IMR-90 (cell line): ENCODE measurements at places on chromosomes 3 and 15.
A peak's percentile ranks its signal among the peaks of the same experiment; 100 is the strongest.

DNA sequence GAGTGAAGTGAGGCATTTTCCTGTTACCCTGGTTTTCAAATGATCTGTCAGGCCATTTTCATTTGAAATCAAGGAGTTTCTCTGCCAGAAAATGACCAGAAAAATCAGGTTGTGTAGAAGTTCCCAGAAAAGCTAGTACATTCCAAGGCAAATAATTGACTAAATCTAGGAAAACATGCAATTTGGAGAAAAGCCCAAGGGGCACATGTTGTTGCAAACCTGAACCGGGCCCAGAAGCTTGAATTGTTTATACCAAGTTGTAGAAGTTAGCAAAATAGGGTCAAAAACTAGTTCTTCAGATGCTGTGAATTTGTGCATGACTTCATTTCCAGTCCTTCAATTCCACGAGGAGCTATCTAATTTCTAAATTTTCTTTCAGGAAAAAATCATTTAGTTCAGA is 31.0 kb downstream of the TRIM42 start:
- no peak for DNase-seq

GRCh38 chr3:153783741-153784480 is 337.3 kb upstream of the ARHGEF26 start:
- no peak for DNase-seq

DNA sequence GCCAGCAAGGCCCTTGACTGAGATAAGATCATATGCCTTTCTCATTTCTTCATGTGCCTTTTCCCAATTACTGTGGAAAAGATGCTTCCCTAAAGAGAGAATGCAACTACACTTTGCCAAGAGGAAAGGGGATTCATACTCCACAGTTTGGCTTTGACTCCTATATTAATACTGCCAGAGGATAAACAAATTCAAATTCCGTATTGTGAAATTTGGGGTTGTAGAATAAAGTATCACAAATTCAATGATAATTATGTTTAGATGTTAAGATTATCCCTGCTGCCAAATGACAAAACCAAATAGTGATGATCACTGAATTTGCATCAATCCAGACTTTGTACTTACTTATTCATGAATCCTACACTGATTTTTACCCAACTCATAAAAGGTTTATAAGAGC is 88.5 kb upstream of the MNS1 start:
- no peak for DNase-seq

DNA sequence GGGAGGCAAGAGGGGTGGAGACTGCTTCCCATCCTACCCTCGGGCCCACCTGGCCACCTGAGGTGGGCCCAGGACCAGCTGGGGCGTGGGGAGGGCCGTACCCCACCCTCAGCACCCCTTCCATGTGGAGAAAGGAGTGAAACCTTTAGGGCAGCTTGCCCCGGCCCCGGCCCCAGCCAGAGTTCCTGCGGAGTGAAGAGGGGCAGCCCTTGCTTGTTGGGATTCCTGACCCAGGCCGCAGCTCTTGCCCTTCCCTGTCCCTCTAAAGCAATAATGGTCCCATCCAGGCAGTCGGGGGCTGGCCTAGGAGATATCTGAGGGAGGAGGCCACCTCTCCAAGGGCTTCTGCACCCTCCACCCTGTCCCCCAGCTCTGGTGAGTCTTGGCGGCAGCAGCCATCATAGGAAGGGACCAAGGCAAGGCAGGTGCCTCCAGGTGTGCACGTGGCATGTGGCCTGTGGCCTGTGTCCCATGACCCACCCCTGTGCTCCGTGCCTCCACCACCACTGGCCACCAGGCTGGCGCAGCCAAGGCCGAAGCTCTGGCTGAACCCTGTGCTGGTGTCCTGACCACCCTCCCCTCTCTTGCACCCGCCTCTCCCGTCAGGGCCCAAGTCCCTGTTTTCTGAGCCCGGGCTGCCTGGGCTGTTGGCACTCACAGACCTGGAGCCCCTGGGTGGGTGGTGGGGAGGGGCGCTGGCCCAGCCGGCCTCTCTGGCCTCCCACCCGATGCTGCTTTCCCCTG is 2.2 kb upstream of the FES start:
- DNase-seq: no peak

DNA sequence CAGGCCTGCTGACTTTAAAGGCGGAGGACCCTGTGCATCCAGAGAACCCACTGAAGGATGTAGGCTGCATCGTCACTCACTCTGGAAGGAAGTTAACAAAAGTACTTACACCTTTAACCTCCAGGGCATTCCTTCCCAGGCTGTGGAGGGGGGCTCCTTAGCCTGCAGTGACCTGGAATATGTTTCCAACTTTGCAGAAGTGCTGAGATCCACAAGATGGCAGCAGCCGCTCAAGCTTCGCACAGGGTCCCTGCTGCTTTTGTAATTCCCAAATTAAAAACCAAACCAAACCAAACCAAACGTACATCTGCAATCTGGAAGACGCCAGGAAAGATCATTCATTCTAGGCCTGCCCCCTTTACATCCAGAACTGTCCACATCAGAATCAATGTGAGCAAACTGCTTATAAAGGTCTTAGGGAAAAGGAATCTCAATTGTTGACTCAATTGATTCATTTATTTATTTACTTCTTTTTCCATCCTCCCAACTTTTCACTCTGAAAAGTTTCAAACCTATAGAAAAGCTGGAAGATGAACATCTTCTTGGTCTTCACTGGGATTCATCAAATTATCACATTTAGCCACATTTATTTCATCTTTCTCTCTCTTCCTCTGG is 70.5 kb upstream of the KLHL25 start:
- DNase-seq: peak; percentile 48

DNA sequence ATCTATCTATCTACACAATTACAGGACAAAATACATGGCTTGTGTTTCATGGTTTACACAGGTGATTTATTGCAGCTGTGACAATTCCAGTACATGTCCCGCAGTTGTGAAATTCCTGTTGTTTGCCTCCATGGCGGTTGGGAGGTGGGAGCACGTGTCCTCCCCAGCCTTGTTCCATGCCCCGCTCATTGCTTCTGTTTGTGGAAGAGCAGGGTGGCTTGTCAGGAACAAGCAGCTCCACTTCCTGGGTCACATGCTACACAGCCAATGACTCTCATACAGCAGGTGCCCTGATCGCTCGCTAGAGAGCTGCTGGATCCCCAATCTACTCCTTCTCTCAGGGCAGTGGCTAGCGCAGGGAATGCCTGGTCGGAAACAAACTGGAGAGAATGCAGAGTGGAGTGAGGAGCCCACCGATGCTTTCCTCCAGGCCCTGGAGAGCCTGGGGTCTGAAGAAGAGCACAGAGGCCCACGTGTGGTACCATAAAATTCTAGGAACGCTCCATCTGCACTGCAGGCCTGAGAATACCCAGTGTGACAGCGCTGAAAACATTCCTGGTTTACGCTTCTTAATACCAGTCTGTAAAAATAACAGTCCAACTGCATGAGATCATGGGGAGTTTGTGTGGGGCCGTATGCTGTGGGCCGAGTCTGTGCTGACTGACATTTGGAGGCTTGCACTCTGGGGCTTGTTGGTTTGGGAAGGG is 270.6 kb upstream of the RGMA start:
- no peak for DNase-seq

DNA sequence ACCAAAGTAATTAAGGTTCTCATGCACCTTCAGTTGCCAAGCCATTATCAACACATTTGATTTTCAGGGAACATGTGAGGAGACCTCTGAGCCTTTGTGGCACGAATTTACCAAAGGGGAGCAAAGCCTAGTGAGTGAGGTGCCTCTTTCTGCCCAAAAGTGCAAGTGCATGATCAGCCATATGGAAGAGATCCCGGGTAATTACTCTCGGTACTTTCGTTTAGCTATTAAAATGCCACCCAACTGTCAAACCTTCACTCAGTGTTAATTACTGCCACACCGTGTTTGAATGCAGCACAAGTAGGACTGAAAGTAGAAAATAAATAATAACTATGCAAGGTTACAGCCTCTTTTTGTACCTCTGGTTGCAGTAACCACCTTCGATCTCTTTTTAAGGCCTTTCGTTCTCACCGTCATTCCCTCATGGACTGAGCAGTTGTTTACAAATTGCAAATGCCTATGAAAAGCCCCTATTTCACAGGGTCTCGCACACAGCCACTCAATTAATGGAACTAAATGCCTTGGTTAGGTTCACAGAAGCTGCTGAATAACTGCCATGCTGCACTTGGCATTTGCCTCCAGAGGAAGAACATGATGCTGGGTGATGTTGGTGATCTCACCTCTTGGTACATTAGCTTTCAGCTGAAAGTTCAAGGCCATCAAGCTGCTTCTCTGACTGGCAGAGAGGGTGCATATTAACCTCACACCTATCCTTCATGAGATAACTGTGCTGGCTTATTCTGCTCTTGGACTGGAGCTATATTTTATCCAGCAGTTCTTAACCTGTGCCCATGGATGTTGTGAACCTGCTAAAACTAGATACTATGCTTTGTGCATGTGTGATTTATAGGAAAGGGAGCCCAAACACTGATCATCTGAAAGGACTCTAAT is 69.9 kb downstream of the TNIK start:
- DNase-seq: no peak

DNA sequence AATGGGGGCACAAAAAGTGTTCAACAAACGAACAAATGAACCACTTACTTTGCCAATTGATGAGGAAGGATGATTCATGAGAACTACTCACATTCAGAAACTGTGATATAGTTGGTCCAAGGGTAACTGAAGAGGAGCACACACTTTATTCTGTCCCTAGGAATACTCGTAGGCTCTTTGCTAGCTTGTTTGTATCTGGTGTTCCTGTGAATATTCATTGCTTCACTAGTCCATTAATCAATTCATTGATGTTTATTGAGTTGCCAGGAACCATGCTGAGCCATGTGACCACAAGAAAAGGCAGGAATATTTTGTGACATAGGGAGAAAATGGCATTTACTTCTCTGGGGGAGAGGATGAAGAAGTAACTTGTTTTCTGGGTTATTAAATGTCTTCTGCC is 338.3 kb downstream of the IL20RB start:
- no peak for DNase-seq

- peak; percentile 54 for DNase-seq
Measured at GRCh38 chr3:150763841-150764483, 993 bp upstream of the SIAH2 start.
